ENCODE measurements at places on chromosomes 1 and 21.

GRCh38 chr1:75341537-75341936, 207.3 kb downstream of the LHX8 start:
- H3K4me3 ChIP-seq: no peak overlapping the region
- H3K4me1 ChIP-seq: no peaks in the 10 kb centered on the region
- no peak overlapping the region for H3K27ac ChIP-seq
- H3K36me3 ChIP-seq: no peaks in the 10 kb centered on the region
- no peak for DNase-seq
- no peaks in the 10 kb centered on the region for H3K27me3 ChIP-seq

DNA sequence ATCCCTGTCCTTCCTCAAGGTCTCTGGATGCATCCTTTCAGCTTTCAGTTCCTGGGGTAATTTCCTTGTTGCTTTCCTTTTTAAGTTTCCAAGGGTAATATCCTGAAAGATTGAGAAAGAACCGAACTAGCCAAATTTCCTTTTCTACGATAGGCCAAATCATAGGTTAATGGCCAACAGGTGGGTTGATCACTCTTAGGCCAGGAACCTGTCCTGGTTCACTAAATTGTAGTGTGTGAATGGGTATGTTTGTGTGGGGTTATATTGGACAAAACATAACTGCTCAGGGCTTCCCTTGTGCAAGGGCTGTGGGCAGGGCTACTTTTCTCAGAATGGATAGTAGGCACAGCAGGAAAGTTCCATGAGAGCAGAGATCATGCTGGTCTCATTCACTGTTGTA, 17.1 kb downstream of the UBE2T start:
- DNase-seq: no peak
- peaks cover 9% of the 10 kb centered on the region for H3K27me3 ChIP-seq
- H3K4me3 ChIP-seq: no peak overlapping the region
- H3K4me1 ChIP-seq: no peaks in the 10 kb centered on the region

DNA sequence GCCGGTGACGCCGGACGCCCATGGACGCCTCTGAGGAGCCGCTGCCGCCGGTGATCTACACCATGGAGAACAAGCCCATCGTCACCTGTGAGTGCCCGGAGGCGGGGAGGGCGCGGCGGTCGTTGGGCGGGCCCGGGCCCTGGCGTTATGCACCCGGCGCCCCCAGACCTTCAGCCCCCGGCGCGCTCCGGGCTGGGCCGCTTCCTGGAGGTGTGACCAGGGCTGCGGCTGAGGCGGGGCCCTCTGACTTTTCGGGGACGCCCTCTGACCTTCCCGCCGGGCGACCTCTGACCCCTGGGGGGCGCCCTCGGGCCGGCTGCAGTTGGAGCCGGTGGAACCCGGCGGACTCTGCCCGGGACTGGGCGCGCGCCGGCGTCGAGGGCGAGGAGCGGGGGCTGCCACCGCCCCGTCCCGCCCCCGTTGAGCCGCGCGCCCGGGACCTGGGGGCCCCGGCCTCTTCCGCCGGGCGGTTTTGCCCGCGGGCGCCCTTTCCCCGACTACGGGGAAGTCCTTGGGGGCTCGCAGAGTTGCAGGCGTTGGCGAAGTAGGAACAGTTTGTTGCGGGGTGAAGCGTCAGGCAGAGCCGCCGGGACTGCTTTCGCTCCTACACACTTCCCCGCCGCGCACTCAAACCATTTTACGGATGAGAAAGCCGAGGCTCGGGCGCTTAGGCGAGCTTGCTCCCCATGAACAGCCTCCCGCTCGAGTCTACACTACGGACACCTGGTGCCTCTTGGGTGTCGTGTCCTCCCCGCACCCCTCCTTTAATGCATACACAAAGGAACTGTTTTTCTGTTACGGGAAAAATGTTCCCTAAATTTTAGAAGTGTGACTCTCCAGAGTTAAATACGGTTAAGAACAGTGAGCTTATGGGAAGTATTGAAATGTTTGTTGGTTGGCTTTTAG, 618 bp downstream of the TRAPPC10 start:
- peaks cover 61% of the 10 kb centered on the region for H3K4me1 ChIP-seq
- H3K27me3 ChIP-seq: no peaks in the 10 kb centered on the region
- H3K4me3 ChIP-seq: peak overlapping the region; percentile 84
- DNase-seq: no peak
- H3K27ac ChIP-seq: peak overlapping the region; percentile 90
- no peaks in the 10 kb centered on the region for H3K36me3 ChIP-seq

- no peak for DNase-seq
- H3K4me1 ChIP-seq: peaks cover 7% of the 10 kb centered on the region
- H3K4me3 ChIP-seq: no peak overlapping the region
- no peaks in the 10 kb centered on the region for H3K27me3 ChIP-seq
Observed at GRCh38 chr21:42545745-42546144, 32.1 kb downstream of the SLC37A1 start.

DNA sequence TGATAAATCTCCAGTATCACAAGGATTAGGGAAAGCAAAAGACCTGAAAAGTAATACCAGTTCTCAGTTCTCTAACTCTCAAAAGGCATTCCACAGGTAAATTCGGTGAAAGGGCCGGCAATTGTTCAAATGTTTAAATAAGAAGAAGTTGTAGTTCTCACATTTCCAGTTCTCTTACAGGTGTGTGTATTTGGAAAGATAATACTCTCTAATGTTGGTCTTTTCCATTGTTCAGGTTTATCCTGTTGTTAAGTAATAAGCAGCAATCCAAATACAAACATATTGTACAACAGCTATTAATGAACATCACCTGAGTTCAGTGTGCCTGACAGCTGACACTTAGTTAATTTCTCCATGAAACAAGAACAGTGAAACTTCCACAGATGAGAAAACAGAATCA, 13.2 kb upstream of the PRKAB2 start:
- H3K36me3 ChIP-seq: peaks cover 3% of the 10 kb centered on the region
- DNase-seq: no peak
- no peaks in the 10 kb centered on the region for H3K27me3 ChIP-seq
- no peak overlapping the region for H3K27ac ChIP-seq
- H3K4me1 ChIP-seq: no peaks in the 10 kb centered on the region

DNA sequence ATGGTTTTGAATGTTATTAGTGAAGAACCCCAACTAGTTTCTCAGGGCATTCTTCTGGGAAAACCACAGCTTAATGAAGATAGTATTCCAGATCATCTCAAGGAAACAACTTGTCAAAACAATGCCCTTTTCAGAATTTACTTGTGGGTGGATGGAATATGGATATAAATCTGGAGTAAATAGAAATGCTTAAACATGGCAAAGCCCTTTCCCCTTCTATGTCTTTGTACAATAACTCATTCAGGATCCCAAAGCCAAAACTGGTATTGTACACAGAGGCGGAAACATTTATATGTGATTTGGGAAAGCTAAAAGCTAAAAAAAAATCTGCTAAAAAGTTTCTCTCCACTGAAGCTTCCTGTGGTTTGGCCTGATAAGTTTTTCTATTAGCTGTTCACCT, 55.5 kb upstream of the RGS5 start:
- peak overlapping the region; percentile 38 for H3K27ac ChIP-seq
- no peak for DNase-seq
- H3K4me3 ChIP-seq: no peak overlapping the region

DNA sequence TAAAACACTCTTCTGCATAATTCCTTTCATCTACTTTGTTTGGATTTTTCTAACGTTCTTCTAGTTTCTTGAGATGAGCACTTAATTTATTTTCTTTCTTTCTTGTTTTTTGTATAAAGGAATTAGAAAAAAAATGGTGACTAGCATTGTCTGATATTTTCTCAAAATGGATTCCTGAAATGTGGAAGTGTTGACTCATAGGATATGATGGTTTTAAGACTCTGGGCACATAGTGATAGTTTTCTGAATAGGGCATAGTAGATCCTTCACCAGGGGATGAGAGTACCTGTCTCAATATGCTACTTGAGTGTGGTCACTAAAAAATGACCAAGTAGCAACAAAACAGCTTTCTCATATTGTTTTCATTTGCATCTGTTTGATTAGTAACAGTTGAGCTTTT, 100.9 kb downstream of the PEX14 start:
- H3K36me3 ChIP-seq: peaks cover 9% of the 10 kb centered on the region
- H3K27ac ChIP-seq: peak overlapping the region; percentile 5
- H3K4me3 ChIP-seq: no peak overlapping the region
- H3K4me1 ChIP-seq: peaks cover 12% of the 10 kb centered on the region
- no peak for DNase-seq

All from osteocyte (in vitro differentiated cells).